Liver (tissue), 10 donors: ENCODE measurements at places on chromosomes 1 and 21. TPM values are rescaled to one million over a fixed set of nuclear protein-coding genes. Genes with fewer than 3 reads are reported as not detected.

ZSCAN20 gene
- 1.8 TPM for total RNA-seq

GRCh38 chr1:196312739-196313138 lies 295.5 kb downstream of the KCNT2 start:
- no peak for DNase-seq

CD48 gene
- total RNA-seq, result 10.0 TPM

DRAXIN gene
- not detected for total RNA-seq

- no peak for DNase-seq
Measured at GRCh38 chr1:163970699-163971098, 588.3 kb upstream of the PBX1 start.
